Glutamatergic neuron (in vitro differentiated cells): ENCODE measurements at places on chromosomes 3 and 15. TPM values are rescaled to one million over a fixed set of nuclear protein-coding genes. Genes with fewer than 3 reads are reported as not detected.

UQCC5 gene
- 13.7 TPM for total RNA-seq

TMC3 gene
- not detected for total RNA-seq

KNL1 gene
- 4.0 TPM for total RNA-seq

GPR176 gene
- total RNA-seq, result 15.9 TPM

PXYLP1 gene
- 42.7 TPM for total RNA-seq

C3orf85 gene
- total RNA-seq, result not detected

CCDC50 gene
- 144 TPM for total RNA-seq

STRA6 gene
- total RNA-seq, result 8.4 TPM

DNA sequence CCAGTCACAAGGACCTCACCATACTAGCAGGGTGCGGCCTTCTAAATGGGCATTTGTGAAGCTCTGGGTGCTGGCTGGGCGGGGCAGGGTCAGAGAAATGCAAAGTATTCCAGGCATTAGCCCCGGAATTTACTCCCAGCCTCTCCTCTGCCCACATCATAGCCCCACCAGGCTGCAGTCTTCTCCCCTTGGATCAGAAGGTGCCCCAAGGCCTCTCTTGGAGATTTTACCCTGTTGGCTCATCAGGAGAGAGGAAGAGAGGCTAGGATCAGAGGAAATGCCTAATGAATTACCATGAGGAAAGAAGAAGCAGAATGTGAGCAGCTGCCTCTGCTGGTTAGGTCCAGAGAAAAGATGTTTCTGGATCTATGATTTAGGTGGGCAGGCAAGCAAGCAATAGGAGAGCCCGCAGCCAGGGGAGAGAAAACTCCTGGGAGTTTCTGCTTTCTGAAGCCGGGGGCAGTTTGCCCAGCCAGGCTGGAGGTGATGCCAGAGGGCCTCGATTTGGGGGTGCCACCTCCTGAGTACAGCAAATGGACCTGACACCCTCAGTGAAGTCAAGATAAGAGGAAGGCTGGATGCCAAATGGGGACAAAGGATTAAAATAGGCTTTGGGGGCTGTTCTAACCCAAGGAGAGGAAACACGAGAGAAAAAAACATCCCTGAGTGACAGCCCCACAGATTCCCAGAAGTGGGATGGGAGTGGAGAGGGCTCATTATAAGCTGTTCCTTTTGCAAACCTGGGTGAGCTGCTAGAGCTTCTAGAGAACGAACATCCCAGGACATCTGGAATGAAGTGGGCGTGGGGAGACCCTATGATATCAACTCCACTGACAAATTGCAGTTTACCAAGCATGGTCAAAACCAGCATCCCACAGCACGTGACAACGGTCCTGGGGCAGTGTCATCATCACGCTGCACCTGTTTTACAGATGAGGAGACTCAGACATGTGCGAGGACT is 65.4 kb downstream of the BDH1 start:
- no peak for DNase-seq

DNA sequence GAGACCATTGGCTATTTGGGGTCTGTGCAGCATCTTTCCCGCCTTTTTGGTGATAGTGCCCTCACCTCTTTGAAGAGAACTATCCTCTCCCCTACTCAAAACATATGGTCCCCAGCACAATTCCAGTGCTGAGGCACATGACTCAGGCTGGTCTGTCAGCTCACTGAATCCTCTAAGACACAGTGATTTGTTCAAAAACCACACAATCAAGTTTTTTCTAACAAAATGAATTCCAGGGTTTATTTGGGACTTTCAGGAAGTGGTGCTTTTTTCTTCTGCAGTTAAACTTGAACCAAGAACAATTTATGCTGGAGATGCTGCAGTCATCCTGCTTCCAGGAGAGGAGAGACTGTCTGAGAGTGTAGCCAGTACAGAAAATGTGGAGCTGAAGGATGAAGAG is 142.5 kb upstream of the LMCD1 start:
- no peak for DNase-seq

DNA sequence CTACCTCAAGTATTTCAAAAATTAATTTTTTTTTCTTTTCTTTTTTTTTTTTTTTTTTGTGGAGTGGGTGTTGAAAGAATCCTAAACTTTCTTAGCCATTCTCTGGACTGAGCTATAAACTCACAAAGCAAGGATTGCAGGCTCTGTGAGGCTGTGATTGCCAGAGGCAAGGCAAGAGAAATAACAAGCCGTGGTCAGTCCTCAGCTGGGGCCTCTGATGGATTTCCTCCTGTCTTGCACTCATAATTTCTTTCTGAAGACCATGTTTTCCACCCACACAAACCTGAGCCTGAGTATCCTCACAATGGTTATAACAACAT is 1.3 kb downstream of the CX3CR1 start:
- no peak for DNase-seq

DNA sequence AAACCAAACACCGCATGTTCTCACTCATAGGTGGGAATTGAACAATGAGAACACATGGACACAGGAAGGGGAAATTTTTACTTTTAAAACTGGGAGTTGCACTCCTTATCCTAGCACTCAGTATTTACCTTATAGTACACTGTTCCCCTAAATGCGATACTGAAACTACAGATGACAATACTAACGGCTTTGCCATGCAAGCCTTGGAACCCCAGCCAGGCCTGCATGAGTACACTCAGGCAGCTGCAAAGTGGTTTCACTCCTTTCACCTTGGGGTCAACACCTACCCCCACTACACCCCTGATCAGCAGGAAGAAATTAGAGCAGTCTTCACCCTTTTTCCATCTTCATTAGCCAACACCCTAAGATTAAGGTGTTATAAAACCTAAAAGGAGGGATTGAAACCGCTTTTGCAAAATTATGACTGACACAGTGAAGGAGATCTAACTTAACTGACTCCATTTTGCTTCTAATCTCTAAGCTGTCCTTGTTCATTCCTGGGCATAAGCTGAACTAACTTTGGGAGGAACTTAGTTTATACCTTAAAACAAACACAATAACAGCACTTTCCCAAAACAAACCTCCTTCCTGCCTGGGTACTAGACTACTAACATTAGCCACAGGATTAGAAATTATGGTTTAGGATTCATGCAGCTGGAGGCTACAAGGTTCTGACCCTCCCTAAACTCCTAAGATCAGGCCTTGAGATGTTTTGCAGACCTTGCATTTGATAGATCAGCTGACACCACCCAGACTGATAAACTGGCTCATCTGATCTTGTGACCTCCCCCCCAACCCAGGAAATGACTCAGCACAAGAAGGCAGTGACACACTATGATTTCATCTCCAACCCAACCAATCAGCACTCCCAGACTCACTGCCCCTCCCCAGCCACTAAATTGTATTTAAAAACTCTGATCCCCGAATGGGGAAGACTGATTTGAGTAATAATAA is 452.1 kb upstream of the PPP2R3A start:
- no peak for DNase-seq

DNA sequence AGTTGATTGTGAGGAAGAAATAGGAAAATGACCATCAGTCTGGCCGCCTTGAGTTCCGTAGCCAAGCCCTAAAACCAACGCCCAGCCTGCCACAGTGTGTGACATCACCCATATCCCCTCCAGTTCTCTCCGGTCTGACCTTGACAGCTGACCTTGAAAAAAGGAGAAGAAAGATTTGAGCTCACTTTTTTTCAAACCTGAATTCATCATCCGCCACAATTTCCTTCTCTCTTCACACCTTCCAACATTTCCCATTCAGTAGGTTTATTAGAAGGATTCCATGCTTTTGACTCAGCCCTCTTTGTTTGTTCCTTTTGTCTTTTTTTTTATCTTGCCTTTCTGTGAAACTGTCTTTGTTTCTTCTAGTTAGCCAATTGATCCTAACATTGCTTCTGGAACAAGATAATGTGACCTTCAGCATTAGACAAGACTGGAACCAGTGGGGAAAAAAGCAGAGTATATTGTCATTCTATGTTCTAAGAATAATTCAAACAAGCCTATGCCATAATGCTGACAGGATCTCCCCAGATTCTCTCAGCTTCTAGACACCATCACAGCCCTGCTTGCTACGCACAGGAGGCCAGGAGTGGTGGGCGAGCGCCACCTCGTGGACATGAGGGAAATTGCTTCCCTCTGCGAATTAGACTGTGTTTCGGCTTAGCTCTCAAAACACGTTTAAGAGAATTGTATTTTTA is 283.1 kb downstream of the FGF12 start:
- DNase-seq, result peak; percentile 85

DNA sequence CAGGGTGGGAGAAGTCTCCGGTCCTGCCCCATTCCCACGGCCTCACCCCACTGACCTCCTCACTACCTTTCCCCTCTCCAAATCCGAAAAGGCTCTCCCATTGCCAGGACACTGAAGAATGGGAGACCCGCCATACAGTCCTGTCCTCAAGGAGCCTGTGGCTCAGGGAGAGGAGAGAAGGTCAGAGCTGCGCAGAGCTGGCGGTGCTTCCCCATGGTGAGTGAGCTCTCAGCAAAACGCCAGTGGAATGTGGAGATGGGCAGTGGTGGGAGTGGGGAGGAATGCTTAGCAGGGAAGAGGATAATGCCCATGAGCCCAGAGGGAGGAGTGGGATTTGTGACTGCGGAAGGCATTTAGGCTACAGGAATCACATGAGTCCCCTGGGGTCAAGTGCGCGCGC is 20.1 kb downstream of the FAM43A start:
- DNase-seq, result no peak

- no peak for DNase-seq
These were observed 54.3 kb downstream of the NTRK3 start for GRCh38 chr15:88202231-88202630.

GRCh38 chr3:37072892-37073291 is 79.6 kb downstream of the MLH1 start:
- no peak for DNase-seq

DNA sequence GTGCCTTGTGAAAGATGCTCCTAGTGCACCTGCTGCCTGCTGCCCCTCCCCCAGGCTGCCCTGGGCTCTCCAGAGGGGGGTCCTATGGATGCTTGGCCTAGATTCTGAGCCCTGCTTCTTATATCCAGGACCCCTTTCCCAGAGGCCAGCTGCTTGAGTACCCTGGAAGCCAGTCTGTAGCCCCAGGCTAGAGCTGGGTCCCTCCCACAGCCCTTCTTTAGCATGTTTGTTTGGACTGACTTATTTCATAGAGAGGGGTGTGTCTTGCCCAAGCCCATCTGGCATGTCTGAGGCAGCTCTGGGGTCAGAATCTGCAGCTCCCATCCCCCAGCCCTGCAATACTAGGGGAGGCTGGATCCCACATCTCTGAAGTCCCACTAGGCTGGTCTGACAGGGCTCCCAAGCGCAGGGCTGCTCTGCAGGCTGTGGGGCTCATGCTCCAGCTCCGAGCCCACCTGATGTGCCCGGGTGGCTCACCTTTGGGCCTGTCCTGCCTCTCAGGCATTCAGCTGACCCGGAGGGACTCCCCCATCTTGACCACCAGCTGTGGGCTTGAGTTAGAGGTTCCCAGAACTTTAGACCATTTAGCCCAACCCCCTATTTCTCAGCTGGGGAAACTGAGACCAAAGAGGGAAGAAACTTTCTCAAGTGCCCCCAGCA is 3.1 kb downstream of the CHRNB4 start:
- DNase-seq, result peak; percentile 69

DNA sequence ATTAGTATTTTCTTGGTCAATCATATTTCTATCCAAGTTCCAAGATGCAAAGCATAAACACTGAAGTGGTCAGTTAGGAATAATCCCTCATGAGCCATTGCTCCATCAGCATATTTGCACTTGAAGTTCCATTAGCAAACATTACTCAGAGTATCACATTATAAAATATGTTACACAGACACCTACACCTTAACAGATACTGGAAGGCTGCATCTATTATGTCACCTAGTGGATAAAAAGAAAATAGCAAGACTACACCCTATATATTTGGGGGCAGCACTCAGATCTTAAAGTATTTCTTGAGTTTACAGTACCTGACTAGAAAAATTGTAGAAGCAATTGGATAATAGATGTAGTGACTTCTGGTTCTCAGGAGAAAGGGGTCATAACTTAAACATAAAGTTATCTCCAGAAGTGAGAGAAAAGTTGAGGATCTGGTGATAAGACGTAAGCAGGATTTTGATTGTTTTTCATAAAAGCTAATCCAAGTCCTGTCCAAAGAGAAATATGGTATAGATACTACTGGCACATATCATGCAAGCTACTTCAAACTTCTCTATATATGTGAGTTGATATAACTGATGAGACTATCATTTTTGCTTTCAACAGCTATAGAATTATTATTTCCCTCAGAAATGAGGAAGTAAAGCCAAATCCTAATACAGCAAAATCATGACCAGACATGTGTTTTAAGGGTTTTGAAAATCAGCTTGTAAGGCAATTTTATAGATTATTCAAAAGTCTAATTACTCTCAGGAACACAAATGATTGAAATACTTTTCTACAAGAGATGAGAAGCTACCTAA is 422.2 kb downstream of the GBE1 start:
- no peak for DNase-seq

GRCh38 chr3:118332699-118333098 is 701.9 kb downstream of the IGSF11 start:
- no peak for DNase-seq

GRCh38 chr3:177060492-177060891 is 136.8 kb downstream of the TBL1XR1 start:
- DNase-seq, result no peak

DNA sequence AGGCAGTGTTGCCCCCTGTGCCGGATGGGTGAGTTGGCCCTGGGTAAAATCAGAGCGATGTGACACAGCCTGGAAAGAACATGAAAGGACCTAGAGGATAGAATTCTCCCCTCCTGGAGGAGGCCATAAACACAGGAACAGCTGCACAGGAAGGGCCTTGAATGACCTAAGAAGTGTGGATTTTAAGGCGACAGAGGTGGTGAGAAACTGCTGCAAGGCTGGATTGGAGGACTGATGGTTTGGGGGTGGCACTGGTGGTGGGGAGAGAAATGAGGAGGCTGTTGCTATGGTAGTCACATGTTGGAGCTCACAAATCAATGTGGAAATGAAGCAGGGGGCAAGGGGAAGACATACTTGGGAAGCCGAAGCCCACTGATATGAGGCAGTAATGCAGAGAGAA is 13.8 kb downstream of the XIRP1 start:
- DNase-seq, result no peak

GRCh38 chr3:15633159-15633558 is 31.6 kb downstream of the BTD start:
- no peak for DNase-seq

- no peak for DNase-seq
These were observed 146.9 kb downstream of the DNAJB8 start for GRCh38 chr3:128319741-128320141.

DNA sequence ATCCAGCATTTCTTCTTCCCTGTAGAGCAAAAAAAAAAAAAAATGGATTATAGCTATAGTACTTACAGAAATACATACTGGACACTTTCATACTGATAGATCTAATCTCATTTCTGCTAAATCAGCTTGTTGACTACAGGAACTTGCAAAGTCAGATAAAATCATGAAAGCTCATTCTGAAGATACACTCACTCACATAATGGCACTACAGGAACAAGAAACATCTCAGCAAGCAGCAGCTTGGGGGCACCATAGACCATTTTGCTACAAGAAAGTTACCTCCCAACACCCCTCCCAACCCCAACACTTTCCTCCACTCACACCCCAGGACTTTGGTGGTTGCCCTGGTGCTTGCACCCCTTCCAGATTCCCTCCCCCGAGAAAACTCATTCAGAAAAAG is 4.6 kb downstream of the MYH15 start:
- no peak for DNase-seq

- DNase-seq, result no peak
These were observed 251.0 kb upstream of the ICE2 start for GRCh38 chr15:60729850-60730458.

- DNase-seq, result no peak
These were observed 31.3 kb downstream of the ALCAM start for GRCh38 chr3:105397974-105398373.
